Stimulated activated CD4-positive, alpha-beta T cell treated with anti-CD3 and anti-CD28 coated beads, Interleukin-1b, Interleukin-23, amount 100 ng/mL, for 1 hour (primary cell): ENCODE measurements at places on chromosomes 4 and X.

- DNase-seq: no peak
Observed at GRCh38 chrX:9533611-9534010, 68.8 kb downstream of the TBL1X start.

- DNase-seq: no peak
Observed at GRCh38 chr4:110181890-110182289, 16.5 kb downstream of the ELOVL6 start.

GRCh38 chr4:60313611-60314178 is 886.4 kb upstream of the ADGRL3 start:
- no peak for DNase-seq

DNA sequence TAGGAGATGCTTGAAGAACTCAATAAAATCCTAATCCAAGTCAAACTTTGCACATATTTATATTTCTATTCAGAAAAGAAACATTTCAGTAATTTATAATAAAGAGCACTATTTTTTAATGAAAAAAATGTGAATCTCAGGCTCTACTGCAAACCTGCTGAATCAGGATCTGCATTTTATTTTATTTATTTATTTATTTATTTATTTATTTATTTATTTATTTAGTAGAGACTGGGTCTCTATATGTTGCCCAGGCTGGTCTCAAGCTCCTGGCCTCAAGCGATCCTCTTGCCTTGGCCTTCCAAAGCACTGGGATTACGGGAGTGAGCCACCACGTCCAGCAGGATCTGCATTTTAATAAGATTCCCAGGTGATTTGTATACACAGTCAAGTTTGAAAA is 16.0 kb downstream of the SUPT20HL1 start:
- no peak for DNase-seq

DNA sequence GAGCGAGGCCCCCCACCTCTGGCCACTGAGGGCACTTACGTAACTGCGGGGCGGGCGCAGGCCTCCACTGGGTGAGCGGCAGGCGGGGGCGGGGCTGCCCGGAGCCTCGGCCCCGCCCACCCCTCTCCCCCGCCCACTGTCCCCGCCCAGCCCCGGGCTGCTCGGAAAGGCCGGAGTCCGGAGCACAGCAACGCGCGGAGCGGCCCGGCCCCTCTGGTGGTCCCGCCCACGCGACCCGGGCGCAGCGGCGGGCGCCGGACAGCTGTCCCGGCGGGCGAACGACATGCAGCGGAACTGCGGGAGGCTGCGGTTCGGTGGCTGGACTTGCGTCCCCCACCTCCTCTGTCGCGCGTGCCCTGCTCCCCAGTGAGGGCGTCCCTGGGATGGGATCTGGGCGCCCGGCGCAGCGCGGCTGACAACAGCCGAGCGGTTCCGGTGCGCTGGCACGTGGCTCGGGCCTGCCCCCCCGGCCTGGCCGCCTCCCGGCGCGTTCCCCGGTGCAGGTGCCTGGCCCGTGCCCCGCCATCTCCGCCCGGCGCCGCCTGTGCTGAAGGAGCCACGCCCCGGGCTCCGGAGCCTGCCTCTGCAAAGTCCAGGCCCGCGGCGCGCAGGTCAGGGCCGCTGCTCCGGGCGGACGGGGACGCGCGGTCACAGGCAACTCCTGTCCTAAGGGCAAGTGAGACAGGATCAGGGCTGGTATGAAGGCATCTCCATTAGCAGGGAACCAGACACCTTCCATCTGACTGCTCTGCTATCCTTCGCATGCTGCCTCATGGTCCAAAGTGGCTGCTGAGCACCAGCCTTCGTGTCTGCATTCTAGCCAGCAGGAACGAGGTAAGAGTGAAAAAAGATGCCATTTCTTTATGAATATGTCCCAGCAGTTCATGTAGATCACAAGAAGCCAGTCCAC is 21.8 kb upstream of the JAKMIP1 start:
- DNase-seq: no peak

GRCh38 chr4:137530176-137530575 is 2.1 kb downstream of the PCDH18 start:
- no peak for DNase-seq

DNA sequence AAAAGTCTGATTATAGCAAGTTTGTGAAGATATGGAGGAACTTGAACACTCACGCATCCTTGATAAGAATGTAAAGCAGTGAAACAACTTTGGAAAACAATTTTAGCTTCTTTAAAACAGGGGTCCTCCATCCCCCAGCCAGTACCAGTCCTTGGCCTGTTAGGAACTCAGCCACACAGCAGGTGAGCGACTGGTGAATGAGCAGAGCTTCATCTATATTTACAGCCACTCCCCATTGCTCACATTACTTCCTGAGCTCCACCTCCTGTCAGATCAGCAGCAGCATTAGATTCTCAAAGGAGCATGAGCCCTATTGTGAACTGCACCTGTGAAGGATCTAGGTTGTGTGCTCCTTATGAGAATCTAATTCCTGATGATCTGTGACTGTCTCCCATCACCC is 530.3 kb upstream of the PRKX start:
- DNase-seq: no peak

GRCh38 chrX:118114971-118115370 is 1.6 kb downstream of the KLHL13 start:
- DNase-seq: no peak

DNA sequence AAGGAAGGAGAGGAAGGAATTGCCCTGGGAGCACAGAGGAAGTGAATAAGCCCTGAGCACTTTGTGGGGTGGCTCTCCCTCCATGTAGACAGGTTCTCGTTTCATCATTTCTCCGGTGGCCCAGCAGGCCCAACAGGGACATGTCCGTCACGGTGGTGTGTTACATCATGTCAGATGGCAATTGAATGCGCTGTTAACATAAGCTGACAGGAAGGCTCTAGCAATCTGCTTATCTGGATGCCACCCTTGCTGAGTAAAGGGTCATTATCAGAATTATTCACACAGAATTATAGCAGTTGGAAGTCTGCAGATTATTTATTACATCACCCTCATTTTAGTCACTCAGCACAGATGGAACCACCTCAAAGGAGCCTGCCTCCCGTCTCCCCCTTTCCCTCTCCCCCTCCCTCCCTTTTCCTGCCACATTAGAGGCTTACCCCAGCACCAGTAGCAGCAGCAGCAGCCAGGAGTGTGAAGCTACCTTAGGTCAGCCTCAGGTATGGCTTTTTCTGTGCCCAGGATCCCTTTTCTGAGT is 124.3 kb upstream of the TRIM2 start:
- DNase-seq: no peak

DNA sequence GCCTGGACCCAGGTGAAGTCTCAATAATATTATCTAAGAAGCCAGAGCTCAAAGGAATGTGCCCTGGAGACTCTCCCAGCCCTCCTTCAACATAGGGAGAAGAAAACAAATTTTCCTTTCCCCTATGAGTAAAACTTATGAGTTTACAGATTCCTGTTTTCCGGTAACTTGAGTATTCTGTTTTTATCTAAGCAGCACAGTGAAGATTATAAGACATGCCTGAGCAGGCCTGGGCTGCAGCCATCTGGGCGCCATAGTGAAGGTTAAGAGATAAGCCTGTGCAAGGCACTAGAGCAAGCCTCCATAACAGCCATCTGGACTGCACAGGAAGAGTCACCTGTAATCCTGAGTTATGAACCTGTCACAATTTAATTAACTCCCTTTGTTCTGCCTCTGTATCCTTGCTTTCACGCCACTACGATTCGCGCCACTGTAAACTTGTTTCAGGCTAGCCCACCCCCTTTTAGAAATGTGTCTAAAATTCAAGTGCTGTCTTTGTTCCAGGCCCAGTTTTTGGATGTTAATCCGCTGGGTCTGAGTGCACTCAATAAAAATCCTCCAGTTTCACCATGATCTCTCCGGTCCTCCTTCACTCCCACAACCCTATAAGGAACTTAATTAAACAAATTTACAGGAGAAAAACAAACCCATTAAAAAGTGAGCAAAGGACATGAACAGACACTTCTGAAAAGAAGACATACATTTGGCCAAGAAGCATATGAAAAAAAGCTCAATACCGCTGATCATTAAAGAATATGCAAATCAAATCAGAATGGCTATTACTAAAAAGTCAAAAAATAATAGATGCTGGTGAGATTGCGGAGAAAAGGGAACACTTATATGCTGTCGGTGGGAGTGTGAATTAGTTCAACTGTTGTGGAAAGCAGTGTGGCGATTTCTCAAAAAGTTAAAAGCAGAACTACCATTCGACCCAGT is 189.5 kb downstream of the APBB2 start:
- DNase-seq: no peak

DNA sequence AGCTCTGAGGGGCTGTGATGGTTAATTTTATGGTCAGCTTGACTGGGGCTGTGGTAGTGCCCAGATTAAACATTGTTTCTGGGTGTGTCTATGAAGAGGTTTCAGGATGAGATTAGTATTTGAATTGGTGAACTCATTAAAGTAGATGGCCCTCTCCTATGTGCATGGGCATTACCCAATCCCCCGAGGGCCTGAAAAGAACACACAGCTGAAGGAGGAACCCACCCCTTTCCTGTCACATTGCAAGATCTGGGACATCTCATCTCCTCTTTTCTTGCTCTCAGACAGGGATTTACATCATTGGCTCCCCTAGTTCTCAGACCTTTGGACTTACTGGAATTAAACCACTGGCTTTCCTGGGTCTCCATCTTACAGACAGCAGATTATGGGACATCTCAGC is 29.4 kb upstream of the NDP start:
- no peak for DNase-seq

DNA sequence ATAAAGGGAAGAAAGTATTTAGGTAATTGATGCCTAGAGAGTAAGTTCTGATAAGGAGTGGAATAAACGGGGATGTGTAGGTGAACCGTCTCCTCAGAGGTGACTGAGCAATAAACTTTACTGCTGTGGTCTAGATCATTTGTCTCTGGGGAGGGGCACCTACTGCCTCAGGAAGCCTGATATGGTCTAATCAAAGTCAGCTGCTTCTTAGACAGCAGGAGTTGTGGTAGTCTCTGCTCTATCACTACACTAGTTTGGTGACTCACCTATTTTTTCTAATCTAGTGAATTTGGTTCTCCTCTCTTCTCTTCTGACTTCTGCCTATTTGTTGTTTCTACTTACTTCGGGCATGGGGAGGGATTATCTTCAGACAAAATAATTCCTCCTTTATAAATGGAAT is 95.1 kb upstream of the STIM2 start:
- DNase-seq: no peak

- DNase-seq: no peak
Observed at GRCh38 chrX:120016068-120016441, 61.4 kb downstream of the RHOXF2B start.

GRCh38 chr4:169063441-169063840 is 53.4 kb upstream of the CBR4 start:
- DNase-seq: no peak

GRCh38 chrX:116873671-116874070 is 410.9 kb upstream of the CT83 start:
- DNase-seq: no peak
